Activated T-cell treated with anti-CD3 and anti-CD28 coated beads, Interleukin-2, amount 50 U/mL, for 1 hour (primary cell): ENCODE measurements at places on chromosomes 11 and 22.

DNA sequence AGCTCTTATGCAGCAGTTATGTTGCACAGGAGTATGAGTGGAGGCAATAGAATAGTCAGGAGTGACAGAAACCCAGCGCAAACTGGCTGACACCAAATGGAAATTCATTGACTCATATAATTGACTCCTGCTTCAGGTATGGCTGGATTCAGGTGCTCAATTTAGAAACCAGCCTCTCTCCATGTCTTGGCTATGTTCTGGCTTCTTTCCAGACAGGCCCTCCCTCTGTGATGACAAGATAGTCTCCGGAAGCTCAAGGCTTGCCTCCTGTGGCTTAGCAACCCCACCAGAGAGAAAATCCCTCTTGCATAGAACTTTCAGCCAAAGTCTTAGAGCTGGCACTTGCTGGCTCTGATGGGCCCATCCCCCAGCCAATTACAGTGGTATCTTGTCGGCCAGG, 28.1 kb upstream of the MN1 start:
- DNase-seq, result no peak

DNA sequence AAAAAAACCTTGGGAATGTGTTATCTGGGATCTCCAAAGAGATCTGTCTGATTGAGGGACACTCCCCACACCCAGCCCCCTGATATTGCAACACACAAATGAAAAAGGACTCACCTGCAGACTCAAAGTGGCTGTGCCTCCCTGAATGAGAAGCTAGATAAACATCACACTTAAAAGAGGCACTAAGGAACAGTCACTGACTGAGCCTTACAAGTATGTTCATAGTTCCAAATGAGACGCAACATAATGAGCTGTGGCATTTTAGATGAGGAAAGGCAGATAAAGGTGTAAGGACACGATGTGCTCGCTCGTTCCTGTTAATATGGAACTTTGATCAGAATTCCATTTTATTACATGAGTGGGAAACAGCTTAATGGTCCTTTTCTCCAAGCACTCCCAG, 21.0 kb upstream of the CFAP300 start:
- DNase-seq, result no peak

GRCh38 chr11:61602775-61603569, 22.1 kb upstream of the SYT7 start:
- no peak for DNase-seq

DNA sequence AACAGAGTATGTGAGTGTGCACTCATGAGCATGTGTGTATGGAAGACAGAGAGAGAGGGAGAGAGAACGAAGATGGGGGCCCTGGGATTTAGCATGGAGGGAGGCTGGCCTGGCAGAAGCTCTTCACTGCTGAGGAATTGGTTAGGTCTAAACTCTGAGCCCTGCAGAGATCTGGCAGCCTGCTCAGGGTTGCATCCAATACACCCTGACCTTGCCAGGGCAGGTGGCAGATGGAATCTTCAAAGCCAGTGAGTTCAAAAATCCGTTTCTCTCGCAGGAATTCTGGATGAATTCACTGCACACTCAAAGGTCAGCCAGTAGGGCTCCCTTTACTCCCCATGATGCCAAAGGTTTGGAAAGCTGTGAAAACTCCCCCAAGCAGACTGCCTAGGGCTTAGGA, 61.4 kb upstream of the OLFML1 start:
- DNase-seq, result no peak

DNA sequence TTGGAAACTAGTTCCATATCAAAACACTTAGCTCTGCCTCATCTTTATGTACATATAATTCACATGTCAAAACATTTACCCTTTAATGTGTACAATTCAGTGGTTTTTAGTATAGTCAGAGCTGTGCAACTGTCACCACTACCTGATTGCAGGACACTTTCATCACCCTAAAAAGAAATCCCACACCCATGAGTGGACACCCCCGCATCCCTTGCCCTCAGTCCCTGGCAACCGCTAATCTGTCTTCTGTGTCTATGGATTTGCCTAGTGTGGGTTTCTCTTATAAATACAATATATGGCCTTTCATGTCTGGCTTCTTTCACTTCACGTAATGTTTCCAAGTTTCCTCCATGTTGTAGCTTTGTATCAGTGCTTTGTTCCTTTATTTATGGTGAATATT, 8.6 kb upstream of the EMID1 start:
- DNase-seq, result no peak

DNA sequence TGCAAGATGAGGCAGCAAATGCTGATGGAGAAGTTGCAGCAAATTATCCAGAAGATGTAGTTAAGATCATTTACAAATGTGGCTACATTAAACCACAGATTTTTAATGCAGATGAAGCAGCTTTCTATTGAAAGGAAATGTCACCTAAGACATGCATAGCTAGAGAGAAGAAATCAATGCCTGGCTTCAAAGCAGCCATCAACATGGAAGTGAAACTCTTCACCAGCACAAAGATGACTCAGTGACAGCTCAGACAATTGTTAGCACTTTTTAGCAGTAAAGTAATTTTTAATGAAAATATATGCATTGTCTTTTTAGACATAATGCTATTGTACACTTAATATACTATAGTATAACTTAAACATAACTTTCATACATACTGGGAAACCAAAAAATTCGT, 71.4 kb downstream of the FANCF start:
- DNase-seq, result no peak

DNA sequence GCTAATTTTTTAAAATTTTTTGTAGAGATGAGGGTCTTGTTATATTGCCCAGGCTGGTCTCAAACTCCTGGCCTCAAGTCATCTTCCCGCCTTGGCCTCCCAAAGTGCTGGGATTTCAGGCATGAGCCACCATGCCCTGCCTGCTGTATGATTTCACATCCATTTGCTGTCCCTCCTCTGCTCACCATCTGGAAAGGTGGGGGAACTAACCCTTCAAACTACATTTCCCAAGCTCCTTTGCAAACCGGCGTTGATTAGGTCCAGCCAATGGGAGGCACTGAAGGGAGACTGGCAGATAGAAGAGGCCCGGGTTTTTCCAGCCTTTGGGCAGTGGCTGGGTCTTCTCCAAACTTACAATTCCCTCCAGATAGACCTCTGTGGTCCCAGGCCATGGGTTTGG, 19.3 kb downstream of the RFPL1 start:
- DNase-seq, result no peak

- DNase-seq, result no peak
These were observed 195.7 kb downstream of the IGLL1 start for GRCh38 chr22:23384431-23384830.

GRCh38 chr11:12016246-12016645, 7.8 kb upstream of the DKK3 start:
- no peak for DNase-seq

- DNase-seq, result no peak
These were observed 7.3 kb upstream of the PLEKHA7 start for GRCh38 chr11:17021511-17021910.

DNA sequence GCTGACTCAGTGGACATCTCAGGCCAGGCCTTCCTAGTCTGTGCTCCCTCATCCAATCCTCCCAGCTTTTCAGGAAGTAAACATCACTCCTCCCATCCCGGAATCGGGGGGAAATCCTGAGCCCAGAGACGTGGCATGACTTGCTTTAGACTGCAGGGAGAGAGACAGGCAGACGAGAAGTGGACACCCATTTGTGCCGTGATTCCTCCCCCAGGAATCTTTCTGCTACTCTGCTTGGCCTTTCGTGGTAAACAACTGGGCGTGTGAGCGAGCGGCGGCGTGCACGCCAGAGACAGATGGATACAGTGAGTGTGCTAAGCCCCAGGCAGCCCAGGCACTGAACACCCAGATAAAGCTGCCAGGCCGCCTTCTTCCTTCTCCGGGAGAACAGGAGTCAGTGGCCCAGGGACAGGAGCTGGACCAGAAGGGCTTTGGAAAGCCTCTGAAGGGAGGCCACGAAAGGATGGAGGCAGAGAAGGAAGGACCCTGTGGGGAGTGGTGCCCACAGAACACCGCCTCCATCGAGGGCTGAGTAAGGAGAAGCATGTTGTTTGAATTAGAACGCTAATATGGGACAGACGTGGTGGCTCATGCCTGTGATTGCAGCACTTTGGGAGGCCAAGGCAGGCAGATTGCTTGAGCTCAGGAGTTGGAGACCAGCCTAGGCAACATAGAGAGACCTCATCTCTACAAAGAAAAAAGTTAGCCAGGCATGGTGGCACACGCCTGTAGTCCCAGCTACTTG, 53.0 kb upstream of the PRR5 start:
- DNase-seq, result no peak

DNA sequence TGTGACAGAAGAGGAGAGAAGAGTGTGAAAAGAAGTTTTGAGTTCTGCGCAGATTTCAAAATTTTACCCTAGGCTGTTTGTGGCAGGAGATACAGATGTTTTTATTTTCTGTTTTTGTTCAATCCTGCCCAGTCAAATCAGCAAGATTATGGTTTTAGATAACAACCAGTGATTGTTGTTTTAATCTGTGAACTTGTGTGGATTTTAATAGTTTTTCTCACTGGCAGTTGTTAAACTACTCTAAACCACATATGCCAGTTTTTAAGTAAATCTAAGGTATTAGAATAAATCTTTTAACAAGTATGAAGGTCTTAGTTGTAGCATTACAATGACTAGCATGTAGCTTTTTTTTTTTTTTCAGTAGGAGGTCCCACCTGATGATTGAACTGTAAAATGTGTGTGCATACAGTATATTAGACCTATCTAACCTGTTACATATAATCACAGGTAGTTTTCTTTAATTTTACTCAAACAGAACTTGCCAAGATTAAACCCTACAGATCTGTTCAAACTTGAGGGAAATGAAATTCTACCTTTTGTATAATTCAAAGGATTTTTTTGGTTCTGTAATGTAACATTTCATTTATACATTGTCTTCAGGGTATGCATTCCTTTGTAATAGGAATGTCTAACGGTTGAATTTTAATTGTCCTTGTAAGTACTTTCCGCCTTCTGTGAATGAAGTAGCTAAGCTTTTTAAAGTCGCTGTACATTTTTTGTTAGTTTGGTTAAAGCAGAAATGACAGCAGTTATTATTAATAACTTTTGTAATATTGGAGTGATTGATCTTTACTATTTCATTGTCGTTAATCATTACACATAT, 13.3 kb downstream of the ATXN10 start:
- DNase-seq, result no peak

GRCh38 chr11:101759771-101760450, 154.9 kb upstream of the CEP126 start:
- DNase-seq, result no peak

GRCh38 chr11:788953-789940, 643 bp downstream of the CEND1 start:
- no peak for DNase-seq

GRCh38 chr11:44329472-44330230, 19.7 kb upstream of the ALX4 start:
- no peak for DNase-seq

GRCh38 chr11:72069787-72070251, 10.5 kb downstream of the NUMA1 start:
- DNase-seq, result no peak

DNA sequence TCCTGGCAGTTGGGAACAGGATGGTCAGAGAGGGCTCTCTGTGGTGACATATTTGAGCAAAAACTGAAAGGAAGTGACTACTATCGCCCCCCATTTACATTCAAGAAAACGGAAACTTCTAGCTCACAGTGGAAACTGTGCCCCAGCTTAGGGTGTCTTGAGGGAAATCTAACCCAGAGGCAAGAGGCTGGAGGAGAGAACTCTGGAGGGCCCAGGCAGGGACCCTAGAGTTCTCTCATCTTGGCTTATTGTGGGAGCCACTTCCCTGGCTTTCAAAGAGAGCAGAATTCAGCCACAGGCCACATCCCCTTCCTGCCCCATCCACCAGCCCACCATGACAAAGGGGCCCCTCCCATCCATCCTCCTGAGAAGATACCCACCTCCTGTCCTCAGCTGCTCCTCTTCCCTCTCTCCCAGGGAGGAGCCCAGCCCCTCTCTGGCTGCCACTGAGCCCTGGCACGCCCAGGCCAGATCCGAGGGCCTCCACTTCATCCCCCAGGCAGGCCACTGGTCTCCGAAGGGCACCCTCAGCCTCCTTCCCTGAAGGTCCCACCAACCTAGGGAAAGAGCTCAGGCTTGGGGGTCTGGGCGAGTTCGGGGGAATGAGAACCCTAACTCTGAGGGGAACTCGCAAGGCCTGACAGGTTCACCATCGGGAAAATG, 1.6 kb upstream of the TMPRSS13 start:
- no peak for DNase-seq

DNA sequence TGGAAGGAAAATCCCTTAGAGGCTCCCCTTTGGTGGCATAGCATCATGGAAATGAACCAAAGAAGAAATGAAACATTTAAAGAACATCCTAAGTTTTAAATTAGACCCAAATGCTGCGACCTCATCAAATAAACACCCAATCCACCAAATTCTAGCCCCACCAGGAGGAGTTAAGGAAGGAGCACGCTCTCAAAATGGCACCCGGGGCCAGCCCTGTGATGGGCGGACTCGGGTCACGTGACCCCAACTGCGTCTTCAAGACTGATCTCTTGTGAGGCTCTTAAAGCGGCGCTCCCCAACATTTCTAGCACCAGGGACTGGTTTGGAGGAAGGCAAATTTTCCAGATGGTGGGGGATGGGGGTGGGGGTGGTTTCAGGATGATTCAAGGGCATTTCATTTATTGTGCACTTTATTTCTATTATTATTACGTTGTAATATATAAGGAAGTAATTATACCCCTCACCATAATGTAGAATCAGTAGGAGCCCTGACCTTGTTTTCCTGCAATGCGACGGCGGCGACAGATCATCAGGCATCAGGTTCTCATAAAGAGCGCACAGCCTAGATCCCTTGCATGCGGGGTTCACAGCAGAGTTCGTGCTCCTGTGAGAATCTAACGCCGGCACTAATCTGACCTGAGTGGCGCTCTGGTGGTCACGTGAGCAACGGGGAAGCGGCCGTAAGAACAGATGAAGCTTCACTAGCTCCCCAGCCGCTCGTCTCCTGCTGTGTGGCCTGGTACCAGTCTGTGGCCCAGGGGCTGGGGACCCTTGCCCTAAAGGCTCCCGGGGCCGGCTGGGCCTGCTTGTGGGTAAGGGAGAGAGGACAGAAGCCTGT, 90.6 kb upstream of the SLC22A12 start:
- DNase-seq, result no peak

DNA sequence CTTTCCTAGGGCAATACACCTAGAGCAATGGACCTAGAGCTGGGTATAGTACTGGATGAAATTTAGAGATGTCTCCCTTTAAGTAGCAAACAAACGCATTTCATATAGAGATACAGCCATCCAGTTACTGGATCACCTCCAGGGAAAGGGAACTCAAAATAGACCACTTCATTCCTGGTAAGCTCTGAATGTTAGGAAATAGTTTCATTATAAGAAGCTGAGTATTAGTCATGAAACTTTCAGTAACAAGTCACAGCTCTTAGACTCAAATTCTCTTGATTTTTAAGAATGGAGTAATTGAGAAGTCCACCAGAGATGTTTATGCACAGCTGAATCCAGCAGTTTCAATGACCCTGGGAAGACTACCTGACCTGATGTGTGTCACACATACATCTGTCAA, 221.9 kb downstream of the FAM76B start:
- DNase-seq, result no peak

DNA sequence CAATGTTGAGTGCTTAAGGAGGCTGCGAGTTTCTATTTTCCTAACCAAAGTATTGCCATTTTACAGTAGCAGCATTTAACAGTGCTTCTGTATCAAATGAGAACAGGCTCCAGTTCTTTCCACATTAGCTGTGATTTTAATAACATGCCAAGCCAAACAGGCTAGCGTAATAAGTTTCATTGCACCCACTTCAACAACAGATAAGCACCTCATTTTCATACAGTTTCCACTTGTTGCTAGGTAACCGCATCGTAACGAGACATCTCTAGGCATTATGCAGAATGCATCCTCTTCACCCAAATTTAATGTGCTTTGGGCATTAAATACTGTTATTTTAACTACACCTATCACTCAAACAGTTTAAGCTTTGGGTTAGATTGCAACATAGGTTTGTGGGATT, 79.0 kb downstream of the CADM1 start:
- no peak for DNase-seq

- no peak for DNase-seq
These were observed 41.0 kb downstream of the CELF1 start for GRCh38 chr11:47511917-47512316.
